SK-N-DZ (cell line): ENCODE measurements at places on chromosomes 1 and 21.

GRCh38 chr1:77513839-77514763 is 168.4 kb downstream of the ZZZ3 start:
- DNase-seq: no peak

- DNase-seq: peak; percentile 56
Observed at GRCh38 chr1:28091043-28091781, 2.8 kb upstream of the EYA3 start.

GRCh38 chr1:62100442-62100841 is 94.2 kb upstream of the L1TD1 start:
- no peak for DNase-seq

DNA sequence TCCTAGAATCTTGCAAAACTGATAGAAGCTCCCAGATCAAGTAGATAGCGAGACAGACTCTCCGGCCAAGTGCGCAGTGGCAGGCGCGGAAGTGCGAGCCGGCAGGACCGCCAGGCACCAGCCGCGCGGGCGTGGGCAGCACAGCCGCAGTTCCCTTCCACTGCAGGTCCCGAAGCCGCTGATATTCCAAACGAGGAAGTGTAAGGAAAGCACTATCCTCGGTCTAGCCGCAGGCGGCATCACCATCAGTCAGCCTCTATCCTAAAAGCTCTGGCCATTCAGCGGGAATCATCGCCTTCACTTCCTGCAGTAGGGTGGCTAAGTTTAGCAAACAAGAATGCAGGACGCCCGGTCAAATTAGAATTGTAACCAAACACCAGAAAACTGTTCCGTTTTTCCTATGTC is 710 bp downstream of the GLRX2 start:
- DNase-seq: peak; percentile 45

DNA sequence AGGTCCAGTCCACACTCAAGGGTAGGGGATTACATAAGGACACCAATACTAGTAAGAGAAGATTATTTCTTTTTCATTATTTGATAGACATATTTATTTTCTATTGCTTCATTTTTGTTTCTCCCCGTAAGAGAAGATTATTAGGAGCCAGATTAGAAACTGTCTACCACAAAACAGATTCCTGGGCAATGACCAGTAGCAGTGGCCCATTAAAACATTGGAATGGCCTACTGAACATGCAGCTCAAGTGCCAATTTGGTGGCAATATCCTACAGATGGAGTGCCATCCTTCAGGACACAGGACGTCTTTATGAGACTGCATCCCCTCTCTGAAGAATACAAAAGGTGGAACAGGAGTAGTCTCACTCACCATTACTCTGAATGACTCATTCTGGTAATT is 34.0 kb upstream of the ARHGAP29 start:
- no peak for DNase-seq

GRCh38 chr21:46605767-46606426 is 1.0 kb upstream of the S100B start:
- DNase-seq: no peak

- peak; percentile 90 for DNase-seq
Observed at GRCh38 chr1:156689035-156689952, 12.1 kb upstream of the NES start.

DNA sequence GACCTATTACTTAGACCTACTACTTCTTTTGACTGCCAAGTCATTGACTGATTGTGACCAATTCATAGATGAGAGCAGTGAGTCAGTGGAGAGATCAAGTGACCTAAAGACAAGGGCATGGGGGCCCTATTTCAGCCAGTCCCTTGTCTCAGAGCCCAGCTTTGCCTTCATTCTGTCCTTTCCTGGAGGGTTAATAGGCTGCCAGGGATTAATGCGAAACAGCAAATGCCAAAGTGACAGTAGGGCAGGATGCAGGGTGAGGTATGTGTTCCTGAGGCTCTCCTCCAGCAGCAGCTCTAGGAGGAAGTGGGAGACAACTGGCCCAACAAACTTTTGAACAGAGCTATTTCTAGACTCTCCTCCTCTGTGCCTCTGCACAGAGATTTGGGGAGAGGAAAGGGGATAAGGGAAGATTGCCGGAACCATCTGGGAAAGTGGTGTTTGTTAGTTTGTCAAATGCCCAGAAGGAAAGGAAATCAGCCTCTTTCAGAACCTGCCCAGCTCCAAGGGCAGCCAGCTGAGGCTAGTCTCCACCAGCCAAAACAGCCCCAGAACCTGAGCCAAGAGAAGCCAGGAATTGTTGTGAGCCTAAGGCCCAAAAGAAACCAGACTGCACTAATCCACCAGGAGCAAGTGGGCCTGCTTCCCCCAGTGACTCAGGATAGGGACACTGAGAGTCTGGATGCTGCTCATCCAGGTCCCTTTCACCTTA is 4.9 kb upstream of the S100A3 start:
- no peak for DNase-seq

DNA sequence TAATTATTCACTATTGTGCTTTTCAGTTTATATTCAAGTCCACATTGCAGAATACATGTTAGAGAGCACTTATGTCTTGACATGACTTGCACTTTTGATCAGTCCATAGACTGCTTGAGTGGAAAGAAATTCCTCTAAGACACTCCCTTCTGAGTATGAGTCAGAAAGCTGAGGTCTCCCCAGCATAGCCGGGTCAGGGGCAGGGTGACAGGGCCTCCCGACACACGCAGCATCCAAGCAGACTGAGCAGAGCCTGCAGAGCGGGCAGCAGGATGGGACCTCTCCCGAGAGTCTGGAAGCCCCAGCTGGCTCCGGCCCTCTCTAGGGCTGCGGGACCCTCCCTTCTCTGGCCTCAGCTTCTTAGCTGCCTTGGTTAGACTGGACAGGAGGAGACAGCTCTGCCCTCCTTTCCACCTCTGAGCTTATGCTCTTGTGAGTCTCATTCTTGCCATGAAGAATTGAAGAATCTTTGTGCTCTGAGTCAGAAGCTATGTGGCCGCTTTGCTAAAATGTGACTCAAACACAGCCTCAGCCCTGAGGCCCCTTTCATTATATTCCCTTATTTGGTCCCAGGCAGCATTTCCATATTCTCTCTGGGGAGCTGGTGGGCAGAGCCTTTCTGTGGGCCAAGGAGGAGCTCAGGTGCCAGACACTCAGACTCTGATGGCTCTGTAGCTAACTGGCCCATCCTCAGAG is 11.2 kb upstream of the CAPN2 start:
- DNase-seq: peak; percentile 14

DNA sequence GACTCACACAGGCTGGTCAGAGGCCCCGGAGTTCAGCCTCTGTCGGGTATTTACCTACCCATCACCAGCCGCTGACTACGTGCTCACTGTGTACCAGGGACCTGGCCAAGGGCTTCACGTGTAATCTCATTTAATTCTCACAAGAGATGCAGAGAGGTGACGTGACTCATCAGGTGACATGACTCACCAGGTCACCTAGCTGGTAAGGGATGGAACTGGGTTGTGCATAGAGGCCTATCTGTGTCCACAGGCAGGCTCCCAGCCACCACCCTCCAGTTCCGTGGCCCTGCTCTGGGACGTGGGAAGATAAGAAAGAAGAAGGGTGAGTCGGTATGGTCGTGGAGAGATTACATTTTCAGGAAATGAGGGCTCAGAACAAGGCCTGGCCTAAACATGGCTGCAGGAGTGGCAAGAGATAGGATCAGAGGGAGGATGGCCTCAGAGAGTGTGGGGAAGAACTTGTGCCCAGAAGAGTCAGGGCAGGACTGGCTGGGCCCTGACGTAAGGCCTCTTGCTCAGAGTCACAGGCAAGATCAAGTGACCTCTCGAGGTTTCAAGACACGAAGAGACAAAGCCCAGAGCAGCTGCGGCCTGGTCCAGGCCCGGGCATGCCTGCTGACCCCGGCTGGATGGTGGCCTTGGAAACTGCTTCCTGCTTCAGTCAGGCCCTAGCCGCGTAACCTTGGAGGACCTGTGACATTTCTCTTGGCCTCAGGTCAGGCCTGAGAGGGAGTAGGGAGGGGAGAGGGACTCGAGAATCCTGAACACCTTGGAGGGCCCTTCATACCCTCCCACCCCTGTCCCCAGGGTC is 52.7 kb upstream of the WASF2 start:
- no peak for DNase-seq

DNA sequence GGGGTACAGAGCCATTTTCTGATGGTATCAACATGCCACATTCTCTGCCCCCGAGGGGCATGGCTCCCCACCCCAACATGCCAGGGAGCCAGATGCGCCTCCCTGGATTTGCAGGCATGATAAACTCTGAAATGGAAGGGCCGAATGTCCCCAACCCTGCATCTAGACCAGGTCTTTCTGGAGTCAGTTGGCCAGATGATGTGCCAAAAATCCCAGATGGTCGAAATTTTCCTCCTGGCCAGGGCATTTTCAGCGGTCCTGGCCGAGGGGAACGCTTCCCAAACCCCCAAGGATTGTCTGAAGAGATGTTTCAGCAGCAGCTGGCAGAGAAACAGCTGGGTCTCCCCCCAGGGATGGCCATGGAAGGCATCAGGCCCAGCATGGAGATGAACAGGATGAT is 50.6 kb downstream of the ACP6 start:
- no peak for DNase-seq

DNA sequence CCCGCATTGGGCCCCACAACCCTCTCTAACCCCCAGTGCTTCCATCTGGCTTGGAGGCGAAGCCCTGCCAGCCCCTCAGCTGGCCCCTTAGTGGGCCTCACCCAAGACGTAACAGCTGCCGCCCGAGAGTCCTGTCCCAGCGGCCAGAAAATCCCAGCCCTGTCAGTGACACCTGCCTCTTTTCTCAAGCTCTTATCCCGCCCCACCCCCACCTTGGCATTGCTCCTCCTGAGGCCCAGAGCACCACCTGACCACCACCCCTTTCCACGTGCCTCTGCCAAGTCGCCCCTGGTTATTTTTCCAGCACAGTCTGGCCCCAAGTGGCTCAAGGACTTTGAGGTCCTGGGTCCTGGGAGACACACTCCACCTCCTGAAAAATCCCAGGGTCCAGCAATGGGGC is 5.9 kb upstream of the CTRC start:
- DNase-seq: no peak

DNA sequence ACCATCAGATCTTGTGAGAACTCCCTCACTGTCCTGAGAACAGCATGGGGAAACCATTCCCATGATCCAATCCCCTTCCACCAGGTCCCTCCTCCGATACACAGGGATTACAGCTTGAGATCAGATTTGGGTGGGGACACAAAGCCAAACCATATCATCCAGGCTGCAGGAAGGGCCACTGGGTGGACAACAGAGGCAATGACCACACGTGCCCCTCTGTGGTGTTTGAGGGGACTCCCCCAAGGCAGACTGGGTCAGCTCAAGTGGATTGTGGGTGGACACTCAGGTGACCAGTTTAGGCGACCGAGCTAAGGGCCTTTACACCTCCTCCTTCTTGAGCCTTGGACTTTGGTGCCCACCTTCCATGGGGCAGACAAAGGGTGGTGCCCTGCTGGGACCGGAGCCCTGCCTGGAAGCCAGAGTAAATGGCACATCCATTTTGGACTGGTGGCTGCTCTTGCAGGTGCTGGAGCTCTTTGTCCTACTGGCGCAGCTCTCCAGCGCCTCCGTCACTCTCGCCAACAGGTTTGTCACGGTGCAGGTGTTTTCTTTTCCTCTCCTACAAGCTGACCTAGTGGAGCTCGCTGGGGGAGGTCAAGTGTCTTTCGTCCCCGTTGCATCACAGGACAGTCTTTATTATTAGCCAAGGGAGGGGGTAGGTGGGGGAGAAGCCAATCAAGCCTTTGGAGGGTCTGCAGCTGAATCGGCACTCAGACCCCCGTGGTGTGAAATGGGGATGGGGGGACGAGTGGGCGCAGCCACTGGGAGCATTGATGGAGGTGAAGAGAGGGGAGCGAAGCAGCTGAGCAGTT is 37.6 kb downstream of the CRYAA start:
- no peak for DNase-seq

- no peak for DNase-seq
Observed at GRCh38 chr1:43463479-43463878, 9.7 kb upstream of the HYI start.

DNA sequence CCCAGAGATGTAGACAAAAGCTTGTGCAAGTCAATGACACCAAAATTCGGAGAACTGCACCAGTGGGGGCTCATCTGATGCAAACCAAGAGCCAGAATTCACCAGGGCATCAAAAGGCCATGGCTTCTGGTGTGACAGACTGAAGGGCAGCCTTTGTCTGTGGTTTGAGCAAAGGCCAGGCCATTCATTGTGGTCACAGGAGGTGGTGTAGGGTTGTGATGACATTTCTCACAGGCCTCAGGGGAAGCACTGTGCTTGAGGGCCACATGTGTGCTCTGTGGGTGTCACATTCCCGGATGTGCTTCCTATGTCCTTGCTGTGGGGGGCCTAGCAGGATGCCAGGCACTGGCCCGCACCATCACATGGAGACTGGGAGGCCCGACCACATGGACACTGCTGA is 22.5 kb upstream of the KCNE1 start:
- no peak for DNase-seq

DNA sequence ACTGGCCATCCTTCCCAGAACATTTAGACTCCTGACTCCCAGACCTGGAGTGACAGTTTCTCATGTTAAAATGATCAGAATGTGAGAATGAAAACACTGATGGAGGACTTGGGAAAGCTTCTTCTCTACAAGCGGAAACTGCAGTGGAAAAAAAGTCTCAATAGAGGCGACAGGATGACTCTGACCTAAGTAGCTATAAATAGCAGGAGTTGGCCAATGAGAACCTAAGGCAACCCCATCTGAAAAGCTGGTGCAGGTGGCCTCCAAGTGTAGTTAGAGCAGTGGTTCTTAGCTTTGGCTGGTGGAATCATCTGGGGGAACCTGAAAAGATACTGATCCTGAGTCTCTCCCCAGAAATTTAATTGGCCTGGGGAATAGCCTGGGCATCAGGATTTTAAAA is 44.2 kb upstream of the EXOSC10 start:
- DNase-seq: no peak

DNA sequence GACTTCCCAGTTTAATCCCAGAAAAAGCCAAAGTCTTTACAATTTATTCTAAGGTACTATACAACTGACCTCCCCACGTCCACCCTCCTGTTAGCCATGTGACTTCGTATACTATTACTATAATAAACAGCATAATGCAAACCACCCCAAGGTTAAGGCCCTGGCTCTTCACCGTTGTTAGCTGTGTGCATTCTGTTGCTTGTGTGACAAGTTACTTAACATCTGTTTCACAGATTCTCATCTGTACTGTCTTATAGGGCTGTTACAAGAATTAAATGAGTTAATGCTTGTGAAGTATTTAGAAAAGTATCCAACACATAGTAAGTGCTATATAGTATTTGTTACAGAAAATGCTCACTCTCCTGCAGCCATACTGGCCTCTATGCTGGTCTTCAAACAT is 15.7 kb downstream of the WARS2 start:
- no peak for DNase-seq

GRCh38 chr1:11648039-11648438 is 6.2 kb downstream of the FBXO2 start:
- DNase-seq: no peak

DNA sequence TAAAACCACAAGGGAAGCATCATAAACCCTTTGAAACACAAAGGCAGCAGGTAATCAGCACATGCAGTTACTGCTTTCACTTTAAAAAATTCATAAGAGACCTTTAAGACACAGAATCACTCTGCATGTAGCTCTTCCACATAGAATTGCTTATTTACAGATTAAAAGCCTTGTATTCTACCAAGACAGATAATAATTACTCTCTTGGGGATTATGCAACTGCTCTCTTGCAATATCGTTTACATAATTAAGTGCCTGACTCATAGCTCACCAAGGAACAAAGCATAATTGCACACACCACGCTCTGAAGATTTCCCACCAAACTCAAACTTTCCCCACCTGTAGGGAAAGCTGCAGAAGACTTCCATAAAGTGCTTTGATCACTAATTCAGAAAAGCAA is 87.9 kb downstream of the VAV3 start:
- no peak for DNase-seq
